ENCODE measurements at places on chromosomes 16 and 17.

GRCh38 chr17:5373112-5373511 lies 46.4 kb downstream of the NUP88 start:
- no peak for DNase-seq
- no peak overlapping the region for H3K4me3 ChIP-seq
- no peaks in the 10 kb centered on the region for H3K4me1 ChIP-seq
- no peaks in the 10 kb centered on the region for H3K27me3 ChIP-seq
- no peak overlapping the region for H3K27ac ChIP-seq

DNA sequence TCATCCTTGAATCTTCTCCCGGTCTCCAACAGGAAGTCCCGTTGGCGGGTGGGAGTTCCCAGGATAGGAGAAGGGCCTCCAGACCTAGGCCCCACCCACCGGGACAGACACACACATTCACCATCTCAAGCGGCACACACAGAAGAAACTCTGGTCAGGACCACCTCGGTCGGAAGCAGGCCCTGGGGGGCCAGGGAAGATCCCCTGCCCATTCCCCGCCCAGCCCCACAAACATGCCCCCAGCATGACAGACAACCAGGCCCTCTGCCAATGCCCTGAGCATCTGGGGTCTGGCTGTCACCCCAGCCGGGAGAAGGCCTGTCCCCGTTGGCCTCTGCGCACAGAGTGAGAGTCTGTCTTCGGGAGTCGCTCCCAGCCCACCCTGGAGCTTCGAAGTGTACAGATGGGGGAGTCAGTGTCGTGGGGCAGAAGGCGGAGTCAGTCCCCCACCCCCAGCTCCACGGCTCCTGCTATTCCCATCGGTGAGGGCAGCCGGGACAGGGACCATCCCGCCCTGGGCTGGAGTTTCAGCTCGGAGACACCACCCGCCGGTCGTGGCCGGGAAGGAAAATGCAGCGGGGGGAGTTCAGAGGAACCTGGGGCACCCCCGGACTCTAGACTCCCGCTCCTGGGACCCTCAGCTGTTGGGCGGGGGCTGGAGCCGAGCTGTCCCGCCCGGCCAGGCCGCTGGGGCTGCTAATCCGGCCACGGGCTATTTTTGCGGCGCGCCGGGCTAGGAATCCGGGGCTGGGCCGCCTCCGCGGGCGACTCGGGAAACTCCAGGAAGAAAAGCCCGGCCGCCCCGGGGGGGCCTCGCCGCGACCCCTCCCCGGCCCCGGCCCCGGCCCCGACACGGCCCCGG lies 660 bp downstream of the RHBDF1 start:
- peak overlapping the region; percentile 43 for H3K27ac ChIP-seq
- peaks cover 64% of the 10 kb centered on the region for H3K4me1 ChIP-seq
- no peaks in the 10 kb centered on the region for H3K27me3 ChIP-seq
- no peaks in the 10 kb centered on the region for H3K36me3 ChIP-seq
- peak overlapping the region; percentile 81 for H3K4me3 ChIP-seq

DNA sequence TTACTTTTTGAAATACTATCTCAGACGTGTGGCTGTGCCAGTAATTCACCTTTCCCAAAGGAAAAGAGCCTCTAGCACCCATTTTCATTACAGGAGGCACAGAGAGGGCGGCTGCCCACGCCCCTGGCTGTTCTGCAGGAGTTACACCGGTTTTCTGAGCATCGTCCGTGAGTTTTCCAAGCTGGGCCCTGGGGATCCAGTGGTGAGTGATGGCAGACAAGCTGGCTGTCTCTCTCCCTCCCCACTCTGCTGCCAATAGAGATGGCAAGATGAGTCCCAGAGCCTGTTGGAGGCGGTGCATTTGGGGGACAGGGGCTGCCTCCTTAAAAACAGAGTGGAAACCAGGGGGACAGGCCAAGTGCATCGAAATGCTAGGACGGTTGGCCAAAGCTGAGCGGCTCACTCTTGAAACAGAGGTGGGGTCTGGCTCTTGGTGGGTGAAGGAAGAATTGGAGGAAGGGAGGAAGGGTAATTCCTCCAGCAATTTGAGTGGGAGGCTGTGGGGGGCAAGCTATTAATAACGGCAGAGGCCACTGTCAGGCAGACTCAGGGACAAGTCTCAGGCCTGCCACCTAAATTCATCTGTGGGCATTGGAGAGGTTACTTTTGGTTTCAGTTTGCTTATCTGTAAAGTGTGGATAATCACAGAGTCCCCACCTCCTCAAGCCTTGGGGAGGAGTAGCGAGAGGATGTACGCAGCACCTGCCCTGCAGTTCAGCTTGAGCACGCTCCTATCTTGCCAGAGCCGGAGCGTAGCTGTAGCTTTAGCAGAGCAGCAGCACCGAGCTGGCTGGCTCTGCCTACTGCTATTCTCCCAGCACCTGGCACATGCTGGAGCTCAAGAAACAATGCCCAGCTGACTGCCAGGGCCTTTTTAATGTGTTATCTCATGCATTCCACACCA lies 7.5 kb upstream of the NOS2 start:
- no peaks in the 10 kb centered on the region for H3K36me3 ChIP-seq
- peaks cover 3% of the 10 kb centered on the region for H3K4me1 ChIP-seq
- DNase-seq, result no peak
- no peaks in the 10 kb centered on the region for H3K27me3 ChIP-seq

- H3K36me3 ChIP-seq, result peaks cover 2% of the 10 kb centered on the region
- H3K4me1 ChIP-seq, result no peaks in the 10 kb centered on the region
- no peak overlapping the region for H3K27ac ChIP-seq
- no peaks in the 10 kb centered on the region for H3K27me3 ChIP-seq
- no peak for DNase-seq
- H3K4me3 ChIP-seq, result peak overlapping the region; percentile 6
Measured at GRCh38 chr16:89080196-89080853, 13.3 kb upstream of the ACSF3 start.

DNA sequence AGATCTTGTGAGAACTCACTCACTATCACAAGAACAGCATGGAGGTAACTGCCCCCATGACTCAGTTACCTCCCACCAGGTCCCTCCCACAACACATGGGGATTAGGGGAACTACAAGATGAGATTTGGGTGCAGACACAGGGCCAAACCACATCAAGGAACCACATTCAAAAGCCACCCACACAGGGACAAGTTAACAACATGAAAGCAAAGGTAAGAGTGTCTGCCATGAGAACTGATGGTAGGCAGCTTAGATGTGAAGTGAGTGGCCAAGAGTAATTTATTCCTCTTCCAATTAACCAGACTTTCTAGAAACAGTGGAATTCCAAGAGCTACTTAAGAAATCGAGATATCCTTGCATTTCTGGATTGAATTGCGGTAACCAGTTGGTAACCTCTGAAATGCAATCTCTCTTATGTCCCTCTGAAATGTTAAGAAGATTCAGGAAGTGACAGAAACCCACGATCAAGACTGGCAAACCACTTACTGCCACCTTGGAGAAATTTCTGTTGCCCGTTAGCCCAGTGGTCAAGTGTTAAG lies 167.4 kb upstream of the CACNG5 start:
- no peaks in the 10 kb centered on the region for H3K27me3 ChIP-seq

Measured in neuronal stem cell (in vitro differentiated cells).